Activated CD4-positive, alpha-beta T cell treated with anti-CD3 and anti-CD28 coated beads, Interleukin-10, Interleukin-2, amounts not matched to agents 100 ng/mL and 50 ng/mL, durations not matched to agents 16 hours and 8 hours (primary cell): ENCODE measurements at places on chromosomes 16 and 17.

DNA sequence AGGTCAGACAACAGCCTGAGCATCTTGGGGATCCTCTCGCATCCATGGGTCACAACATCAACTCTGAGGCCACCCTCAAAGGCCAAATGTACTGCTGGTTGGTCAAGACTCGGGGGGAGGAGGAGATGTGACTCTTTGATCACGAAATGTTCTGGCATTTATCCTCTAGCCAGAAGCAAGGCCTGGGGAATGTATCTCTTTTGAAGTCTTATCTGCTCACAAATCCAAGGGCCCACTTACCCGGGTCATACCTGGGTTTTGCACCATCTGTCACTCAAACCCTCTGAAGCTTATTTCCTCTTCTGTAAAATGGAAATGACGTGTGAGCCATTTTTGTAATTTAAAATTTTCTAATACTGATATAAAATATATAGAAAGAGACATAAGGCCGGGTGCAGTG is 13.2 kb downstream of the CA7 start:
- DNase-seq = no peak

DNA sequence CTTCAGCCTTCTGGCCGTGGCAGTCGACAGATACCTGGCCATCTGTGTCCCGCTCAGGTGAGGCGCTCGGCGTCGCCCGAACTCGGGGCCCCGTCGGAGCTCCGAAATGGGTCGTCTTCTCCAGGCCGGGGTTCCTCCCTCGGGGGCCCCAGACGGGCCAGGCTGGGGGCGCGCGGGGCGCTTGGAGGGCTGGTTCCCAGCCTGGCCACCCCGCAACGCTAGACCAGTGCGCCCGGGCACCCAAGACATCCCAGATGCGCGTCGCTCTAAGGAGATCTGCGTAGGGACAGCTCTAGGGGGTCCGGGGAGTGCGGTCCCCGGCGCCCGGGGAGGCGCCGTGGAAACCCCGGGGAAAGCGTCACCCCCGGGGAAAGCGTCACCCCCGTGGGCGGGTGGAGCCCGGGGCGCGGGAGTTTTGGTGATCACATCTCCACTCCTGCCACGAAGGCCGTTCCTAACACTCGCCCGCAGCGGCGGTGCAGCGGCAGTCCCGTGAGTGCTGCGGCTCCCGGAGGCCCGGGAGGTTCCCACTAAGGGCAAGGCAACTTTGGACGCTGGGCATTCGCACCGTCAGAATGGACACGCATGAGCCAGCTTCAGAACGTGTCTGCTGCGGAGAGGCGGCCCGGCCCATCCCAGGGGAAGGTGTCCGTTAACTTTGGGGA is 729 bp downstream of the ADORA2B start:
- DNase-seq = no peak

DNA sequence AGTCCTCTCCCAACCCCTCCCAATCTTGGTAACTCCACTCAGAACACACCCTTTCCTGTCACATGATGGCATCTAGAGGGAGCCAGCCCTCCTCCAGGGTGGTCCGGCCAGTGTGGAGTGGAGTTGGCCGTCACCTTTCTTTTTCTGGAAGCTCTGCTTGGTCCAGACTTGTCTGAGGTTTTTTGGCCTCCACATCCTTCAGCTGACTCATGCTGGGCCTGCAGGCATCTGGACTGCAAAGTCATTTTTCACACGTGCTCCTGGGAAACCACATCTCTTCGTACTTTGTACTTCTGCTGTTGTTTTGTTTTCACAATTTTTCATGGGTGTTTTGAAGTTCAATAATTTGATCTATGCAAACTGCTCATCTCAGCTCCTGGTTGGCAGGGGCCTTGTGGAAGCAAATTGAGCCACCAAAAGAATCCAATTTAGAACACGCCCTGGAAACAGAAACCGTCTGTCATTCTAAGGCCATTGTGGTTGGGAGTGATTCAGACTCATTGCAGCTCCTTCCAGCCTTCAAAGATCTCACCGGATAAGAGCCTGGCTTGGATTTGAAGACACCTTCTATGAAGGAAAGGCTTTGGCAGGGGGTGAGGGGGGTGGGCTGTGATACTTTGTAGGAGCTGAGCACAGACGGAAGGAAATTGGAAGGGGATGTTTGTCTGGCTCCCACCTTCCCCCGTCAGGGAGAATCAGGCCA is 42.4 kb upstream of the NF1 start:
- DNase-seq = peak; percentile 51

DNA sequence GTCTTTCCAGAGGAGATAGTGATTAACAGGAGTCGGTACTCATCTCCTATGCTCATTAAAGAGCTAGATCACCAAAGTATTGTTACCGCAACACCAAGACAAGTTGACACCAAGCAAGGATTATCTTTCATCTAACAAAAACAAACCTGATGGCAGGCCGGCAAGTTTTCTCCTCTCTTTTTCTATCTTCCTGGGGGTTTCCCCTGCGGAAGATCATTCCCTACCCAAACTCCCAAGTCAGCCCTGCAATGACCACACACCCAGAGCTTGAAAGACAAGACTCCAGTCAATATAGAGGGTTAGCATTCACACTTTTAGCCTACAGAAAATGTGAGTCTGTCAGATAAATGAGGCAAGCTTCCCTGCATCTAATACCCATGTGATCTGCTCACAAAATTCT is 312.1 kb downstream of the SOX9 start:
- no peak for DNase-seq

DNA sequence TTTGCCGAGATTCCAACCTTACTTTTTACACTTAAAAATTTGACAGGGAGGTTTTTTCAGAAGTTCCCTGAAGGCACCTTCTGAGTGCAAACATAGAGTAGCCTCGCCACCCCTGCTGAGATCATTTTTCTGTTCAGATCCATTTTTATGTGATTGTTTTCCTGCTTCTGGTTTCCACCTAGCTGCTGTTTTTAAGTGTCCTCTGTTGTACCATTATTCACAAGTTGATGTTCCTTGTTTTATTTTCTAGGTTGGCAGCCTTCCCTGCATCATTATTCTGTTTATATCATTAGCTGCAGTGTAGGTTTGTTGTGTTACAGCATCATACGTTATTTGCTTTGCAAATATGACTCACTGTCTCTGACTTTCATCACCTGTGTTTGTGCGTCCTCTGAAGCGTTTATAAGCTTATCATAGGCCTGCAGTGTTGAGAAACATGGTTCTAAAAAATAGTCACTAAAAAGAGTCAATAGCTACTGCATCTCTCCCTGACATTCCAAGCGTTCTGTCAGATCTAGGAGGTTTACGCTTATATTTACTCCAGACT is 116.9 kb upstream of the CLEC3A start:
- DNase-seq = no peak
